Anterior cingulate cortex (tissue), 58 donors: ENCODE measurements at places on chromosomes 16 and 17.

DNA sequence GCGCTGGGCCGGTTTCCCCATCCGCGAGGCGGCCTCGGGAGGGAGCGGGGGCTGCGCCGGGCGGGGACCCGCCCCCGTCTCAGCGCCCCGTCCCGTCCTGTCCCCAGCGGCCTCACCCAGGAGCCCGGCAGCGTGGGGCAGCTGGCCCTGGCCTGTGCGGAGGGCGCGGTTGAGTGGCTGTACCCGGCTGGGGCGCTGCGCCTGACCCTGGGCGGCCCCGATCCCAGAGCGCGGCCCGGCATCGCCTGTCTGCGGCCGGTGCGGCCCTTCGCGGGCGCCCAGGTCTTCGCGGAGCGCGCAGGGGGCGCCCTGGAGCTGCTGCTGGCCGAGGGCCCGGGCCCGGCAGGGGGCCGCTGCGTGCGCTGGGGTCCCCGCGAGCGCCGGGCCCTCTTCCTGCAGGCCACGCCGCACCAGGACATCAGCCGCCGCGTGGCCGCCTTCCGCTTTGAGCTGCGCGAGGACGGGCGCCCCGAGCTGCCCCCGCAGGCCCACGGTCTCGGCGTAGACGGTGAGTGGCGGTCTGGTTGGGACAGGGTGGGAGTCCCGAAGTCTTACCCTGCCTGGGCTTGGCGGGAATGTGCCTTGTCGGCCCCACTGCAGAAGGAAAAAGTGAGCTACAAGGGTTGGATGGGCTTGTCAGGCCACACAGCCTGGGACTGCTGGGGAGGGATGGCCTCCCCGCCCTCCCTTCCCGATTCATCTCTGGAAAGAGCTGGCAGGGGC, 720 bp downstream of the METRN start:
- no peak for DNase-seq

GRCh38 chr17:49552070-49552751, 23.5 kb upstream of the NXPH3 start:
- DNase-seq = no peak

- no peak for DNase-seq
These were observed 29.7 kb upstream of the IRX3 start for GRCh38 chr16:54316095-54316889.

DNA sequence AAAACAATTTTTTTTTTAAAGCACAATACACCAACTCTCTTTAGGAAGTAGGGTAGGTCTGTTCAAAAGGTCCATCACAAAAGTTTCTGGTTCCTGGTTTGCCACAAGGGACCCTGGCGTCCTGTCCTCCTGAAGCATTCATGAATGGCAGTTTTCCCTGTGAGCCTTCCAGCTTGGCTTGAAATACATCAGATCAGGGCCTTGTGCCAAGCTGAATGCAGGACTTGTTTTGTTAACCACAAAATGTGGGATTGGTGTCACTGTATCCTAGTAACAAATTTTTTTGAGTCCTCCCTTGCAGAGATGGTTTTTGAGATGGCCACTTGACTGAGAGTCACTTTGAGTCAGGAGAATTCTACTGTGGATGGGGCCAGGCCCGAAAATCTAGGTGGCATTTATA, 3.9 kb downstream of the GNAO1 start:
- no peak for DNase-seq

DNA sequence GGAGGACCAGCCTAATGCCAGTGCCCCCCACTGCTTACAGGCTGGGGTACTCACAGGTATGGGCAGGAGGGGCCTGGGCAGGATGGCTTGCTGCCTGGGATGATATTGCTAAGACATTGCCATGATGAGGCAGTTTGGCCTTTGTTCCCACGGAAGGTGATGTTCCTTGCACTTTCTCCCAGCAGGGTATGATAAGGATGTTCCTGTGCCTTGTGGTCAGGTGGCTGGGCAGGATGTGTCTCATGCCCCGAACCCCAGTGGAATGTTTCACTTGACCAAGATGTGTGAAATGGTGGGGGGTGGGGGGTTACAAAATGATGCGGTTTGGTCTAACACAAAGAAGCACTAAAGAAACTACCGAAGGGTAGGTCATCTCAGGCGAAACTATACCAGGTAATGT, 337.8 kb upstream of the ZFHX3 start:
- DNase-seq = no peak

DNA sequence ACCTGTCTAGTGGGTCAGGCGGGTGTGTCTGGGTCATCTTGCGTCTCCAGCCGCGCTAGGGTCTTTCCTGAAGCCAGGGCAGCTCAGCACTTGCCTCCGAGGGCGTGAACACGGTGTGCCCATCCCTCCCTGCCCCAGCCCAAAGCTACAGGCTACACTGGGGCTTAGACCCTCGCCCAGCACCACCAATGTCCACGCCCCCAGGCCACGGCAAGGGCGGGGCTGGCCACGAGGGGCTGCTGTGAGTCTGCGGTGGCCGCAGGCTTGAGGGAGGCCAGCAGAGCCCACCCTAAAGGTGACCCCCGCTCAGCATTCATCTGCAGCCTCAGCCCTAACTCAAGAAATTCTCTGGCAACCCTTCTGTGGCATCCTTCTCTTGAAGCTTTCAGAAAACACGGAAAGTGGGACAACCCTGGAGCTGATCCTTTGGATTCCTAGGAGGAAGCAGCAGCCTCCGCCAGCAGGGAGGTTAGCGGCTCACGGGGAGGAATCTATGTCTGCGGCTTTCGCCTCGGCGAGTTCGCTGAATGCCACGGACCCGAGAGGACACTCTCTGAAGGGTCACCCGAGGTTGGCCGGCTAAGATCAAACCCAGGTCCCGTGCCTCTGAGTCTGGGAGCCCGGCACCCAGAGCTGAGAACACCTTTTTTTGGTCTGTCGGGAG, 41.7 kb downstream of the TIMM22 start:
- DNase-seq = no peak

- DNase-seq = no peak
These were observed 23.5 kb downstream of the DNASE1 start for GRCh38 chr16:3677994-3678393.

DNA sequence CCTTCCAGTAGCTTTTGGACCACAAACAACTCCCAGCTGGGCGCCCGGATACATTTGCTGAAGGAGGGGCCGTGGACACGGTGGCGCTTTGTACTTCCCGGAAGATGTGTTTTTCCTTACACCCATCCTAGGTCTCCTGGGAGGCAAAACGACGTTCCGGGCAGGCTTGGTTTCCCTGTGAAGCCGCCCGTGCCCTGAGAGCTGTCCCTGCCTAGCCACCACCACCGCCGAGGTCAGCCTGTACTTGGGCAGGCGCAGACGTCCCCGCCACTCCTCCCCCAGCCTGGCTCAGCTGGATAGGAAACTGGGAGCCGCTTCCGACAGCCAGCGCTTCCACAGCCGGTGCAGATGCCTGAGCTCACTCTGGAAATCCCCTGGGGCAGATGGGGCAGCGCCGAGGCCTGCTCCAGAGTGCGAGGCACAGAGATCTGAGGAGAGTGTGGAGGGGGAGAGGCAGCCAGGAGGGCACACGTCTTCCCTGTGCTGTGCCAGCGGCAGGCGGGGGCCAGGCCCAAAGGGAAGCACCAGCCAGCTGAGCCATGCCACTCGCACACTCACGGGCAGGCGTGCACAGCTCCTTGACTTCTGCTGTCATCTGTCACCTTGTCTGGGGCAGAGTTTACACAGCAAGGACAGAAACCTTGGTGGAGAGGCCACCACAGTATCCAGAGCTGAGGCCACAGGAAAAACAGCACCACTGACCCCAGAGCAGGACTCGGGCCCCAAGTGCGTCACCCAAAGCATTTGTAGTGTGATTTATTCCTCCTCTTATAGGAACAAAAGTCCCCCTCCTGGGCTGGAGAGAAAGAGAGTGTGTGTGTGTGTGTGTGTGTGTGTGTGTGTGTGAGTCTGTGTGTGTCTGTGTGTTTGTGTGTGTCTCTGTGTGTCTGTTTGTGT, 3.0 kb downstream of the RHBDF2 start:
- peak; percentile 55 for DNase-seq

DNA sequence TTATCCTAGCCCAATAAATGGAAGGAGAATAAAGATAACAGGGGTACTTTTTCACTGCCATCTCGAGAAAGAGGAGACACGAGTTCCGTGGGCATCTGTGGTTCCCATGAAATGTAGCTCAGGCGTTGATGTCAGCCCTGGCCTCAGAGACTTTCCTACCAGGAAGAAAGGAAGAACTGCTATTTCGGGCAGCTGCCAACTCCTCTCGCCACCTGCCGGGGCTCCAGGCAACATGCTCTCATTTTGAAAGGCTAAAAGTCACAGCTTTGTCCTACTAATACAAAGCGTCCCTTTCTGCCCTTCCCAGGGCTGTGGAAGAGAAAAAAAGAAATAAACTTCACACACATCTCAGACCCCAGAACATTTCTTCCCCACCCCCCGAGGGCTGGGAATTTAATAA, 65.8 kb downstream of the DHRS7C start:
- DNase-seq = peak; percentile 4

- DNase-seq = no peak
These were observed 17.3 kb downstream of the JPH3 start for GRCh38 chr16:87619360-87620200.

DNA sequence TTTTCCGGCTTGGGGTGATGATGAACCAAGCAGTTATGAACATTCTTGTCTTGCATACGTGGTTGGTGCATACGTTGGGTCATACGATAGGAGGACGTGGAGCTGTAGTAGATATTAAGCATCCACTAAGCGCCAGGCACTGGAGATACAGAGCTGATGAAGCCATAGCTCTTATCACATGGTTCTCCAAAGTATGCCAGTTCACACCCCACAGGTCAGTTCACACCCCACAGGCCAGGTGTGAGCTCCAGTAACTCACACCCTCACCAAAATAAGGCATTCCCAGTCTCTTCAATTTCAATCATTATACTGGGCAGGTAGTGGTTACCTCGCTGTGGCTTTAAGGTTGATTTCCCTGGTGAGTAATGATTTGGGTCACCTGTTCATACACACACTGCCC, 335.5 kb downstream of the FOXL1 start:
- no peak for DNase-seq

- DNase-seq = no peak
These were observed 15.4 kb upstream of the CLEC18A start for GRCh38 chr16:69935740-69936139.

GRCh38 chr16:21565507-21565860, 33.9 kb upstream of the METTL9 start:
- DNase-seq = no peak

DNA sequence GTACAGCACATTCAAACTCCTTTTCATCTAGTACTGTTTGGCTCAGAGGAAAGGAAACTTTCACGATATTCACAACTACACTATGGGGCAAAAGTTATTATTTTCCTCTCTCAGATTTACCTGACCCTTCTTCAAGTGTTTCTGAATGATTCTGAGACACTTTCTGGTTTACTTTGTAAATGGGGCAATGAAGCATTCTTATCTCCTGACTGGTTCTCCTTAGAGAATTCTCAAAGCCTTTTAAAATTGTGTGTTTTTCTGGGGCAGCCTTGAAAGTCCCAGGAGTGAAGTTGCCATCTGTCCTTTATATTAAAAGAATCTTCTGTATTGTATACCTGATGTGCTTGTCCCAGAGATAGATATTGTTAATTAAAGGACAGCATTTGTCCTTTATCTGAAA, 264.9 kb downstream of the FTO start:
- DNase-seq = no peak

GRCh38 chr16:2213817-2214718, 572 bp downstream of the PGP start:
- no peak for DNase-seq

- DNase-seq = no peak
These were observed 158.9 kb upstream of the NOL11 start for GRCh38 chr17:67558740-67559380.

GRCh38 chr16:55539049-55539448, 27.4 kb upstream of the CAPNS2 start:
- no peak for DNase-seq

GRCh38 chr17:72145562-72145961, 24.7 kb downstream of the SOX9 start:
- no peak for DNase-seq

GRCh38 chr17:32575852-32576251, 89.1 kb downstream of the CDK5R1 start:
- DNase-seq = no peak

GRCh38 chr16:69113216-69113615, 7.8 kb downstream of the HAS3 start:
- DNase-seq = no peak

- DNase-seq = no peak
These were observed 121.0 kb upstream of the TOB1 start for GRCh38 chr17:50986989-50987660.

DNA sequence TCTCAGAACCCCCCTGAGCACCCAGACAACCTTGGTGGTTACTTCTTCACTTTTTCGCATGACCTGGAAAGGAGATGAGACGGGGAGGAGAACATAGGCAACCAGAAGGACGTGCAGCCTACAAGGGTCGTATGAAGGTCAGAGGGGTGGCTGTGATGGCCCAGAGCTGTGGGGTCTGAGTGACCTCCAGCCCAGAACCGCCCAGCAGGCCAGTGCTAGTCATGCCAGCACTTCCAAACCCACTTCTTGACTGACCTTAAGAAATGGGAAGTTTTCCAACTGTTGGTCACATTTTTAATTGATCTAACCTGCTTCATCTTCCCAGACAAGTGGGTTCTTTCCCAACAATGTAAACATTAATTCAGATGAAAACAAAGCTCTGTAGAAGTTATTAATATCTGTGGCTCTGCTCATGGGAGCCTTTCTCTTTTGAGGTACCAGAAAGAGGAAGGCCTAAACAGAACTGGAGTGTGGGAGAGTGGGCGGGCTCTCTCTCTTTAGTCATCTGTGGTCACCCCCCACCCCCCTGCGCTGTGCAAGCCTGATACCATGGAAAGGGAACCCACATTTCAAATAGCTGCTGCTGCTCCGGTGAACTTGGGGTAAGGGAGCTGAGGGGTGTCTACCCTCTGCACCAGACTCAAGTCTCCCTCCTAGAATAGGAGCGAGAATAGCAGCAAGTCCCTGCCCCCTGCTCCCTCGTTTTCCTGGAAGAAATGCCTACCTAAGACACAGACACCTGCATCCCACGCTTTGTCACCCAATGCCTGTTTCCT, 101.6 kb downstream of the RAB11FIP4 start:
- DNase-seq = peak; percentile 10

GRCh38 chr16:2715519-2715918, 4.5 kb downstream of the PRSS27 start:
- DNase-seq = no peak

DNA sequence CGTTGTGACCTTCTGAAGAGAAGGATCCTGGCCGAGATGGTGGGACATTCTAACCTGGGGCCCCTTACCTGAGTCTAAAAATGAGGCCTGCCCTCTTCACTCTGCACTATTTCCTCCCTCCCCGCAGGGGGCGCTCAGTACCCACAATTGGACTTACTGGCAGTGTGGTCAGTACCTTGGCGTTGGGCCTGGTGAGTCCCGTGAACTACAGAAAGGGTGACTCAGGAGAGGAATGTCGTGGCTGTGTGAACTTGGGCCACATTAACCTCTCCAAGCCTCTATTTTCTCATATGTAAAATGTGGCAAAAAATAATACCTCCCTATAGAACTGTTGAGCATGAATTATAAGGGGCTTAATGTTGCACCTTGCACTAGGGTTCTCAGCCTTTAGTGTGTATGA, 3.9 kb downstream of the RSAD1 start:
- DNase-seq = peak; percentile 78

- DNase-seq = no peak
These were observed 331.4 kb upstream of the CDH5 start for GRCh38 chr16:66035096-66035495.
